ENCODE measurements at places on chromosomes 1 and 21.

- DNase-seq, result no peak
These were observed 70.9 kb upstream of the COL6A1 start for GRCh38 chr21:45910548-45911221.

DNA sequence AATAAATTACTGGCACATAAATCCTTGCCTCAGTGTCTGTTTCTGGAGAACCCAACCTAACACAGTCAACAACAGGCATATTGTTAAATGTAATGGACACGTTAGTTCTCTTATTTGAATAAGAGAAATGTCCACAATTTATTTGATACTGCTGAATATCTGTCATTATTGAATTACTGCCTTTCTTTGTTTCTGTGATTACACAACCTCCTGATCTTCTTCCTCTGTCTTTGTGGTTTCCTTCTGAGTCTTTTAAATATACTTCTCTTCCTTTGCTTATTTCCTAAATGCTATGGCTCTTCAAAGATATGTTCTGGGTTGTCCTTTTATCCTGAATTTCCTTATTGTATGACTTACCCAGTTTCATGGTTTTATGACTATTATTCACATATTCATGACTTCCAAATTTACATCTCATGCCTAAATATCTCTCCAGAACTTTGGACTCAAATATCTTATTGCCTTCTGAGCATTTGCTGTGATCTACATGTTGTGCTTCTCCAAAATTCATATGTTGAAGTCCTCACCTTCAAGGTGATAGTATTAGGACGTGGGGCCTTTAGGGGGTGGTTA lies 39.9 kb downstream of the MSH4 start:
- DNase-seq, result no peak

DNA sequence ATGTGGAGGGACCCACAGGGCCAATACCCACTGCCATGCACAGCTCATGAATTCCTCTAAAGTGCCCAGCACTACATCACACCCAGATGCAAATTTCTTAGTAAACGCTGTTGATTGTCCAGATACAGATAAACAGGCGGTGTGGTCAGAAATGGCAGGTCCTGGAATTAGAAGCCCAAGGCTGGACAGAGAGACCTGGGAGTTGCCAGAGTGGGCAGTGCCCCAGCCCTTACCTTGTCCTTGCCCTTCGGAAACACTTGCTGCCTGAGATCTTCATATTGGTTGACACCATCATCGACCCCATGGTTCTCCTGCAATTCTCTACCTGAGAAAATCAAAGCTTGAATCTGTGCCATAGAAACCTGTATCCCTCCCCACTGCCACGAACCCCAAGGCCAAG lies 149.3 kb upstream of the ETV3 start:
- no peak for DNase-seq

GRCh38 chr1:62790716-62791115 lies 6.8 kb downstream of the ATG4C start:
- DNase-seq, result no peak

DNA sequence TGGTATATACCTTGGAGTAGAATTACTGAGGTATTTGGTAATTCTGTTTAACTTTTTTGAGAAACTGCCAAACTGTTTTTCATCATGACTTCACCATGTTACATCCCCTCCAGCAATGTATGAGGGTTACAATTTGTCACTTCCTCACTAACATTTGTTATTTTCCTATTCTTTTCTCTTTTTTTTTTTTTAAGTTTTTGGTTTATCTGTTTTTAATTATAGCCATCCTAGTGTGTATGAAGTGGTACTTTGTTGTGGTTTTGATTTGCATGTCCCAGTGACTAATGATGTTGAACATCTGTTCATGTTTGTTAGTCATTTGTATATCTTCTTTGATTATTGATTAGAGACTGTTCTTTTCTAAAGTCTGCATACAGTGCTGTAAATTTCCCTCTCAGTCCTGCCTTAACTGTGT lies 147.3 kb downstream of the HS2ST1 start:
- no peak for DNase-seq

DNA sequence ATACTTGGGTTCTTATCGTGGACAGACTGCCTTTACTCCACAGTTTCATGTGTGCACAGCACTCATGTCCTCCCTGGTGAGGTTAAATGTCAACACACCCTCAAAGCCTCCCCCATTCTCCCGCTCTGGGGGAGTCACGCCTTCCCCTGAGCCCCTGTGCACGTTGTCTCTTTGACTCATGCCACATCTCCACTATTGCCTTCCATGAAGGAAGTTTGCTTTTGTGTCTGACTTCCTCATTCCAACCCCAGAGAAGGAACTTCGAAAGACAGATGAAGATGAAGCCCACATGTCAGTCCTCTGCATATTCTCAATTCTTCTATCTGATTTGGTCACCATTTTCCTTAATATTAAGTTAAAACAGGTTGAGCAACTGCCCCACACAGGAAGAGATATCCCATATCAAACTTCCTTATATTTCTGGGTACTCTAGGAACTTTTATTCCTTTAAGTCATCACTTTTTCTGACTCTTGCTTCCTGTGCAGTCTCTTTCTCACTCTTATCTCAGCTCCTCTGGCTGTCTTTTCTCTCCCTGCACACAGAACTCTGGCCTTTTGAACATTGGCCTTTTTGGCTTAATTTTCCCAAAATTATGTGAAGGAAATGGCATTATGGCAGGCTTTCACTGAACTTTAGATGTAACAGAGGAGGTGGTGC lies 41.5 kb downstream of the C4BPA start:
- DNase-seq, result no peak

- no peak for DNase-seq
These were observed 182.4 kb downstream of the SMYD3 start for GRCh38 chr1:246324711-246325110.

- no peak for DNase-seq
These were observed 33.3 kb upstream of the TDRD10 start for GRCh38 chr1:154468535-154469250.

DNA sequence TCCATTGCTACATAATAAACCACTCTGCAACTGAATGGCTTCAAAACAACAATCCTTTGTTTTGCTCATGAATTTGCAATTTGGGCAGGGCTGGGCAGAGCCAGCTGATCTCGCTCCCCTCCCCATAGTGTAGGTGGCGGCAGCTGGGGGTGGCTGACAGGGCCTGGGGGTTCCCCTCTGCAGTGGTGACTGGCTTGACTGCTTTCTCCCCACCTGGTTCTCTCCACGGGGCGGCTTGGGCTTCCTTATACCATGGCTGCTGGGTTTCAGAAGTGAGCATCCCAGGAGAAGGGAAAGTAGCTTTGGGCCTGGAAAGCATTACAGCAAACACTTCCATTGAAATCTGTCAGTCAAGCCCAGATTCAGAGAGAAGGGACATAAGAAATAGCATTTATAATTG lies 129.7 kb upstream of the ZBTB40 start:
- DNase-seq, result no peak

- DNase-seq, result no peak
These were observed 29.1 kb upstream of the F13B start for GRCh38 chr1:197096137-197096536.

GRCh38 chr1:15424981-15425380 lies 13.3 kb upstream of the CTRC start:
- DNase-seq, result no peak

DNA sequence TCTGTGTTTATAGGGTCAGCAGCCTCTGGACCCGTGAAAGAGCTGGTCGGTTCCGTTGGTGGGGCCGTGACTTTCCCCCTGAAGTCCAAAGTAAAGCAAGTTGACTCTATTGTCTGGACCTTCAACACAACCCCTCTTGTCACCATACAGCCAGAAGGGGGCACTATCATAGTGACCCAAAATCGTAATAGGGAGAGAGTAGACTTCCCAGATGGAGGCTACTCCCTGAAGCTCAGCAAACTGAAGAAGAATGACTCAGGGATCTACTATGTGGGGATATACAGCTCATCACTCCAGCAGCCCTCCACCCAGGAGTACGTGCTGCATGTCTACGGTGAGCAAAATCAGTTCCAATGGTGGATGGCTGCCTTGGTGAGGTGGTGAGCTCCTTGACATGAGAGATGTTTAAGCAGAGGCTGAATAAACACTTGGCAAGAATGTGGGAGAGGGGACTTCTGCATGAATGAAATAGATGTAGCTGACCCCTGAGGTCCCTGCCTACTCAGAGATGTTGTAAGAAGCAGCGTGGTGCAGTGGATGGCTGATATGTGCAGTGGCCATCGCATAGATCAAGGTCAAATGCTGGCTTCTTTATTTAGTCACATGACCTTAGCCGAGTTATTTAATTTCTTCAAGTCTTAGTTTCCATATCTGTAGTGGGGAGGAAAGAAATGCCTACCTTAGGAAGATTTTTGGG lies 9.3 kb downstream of the SLAMF7 start:
- no peak for DNase-seq

GRCh38 chr21:33391656-33392055 lies 11.6 kb upstream of the IFNGR2 start:
- DNase-seq, result no peak

DNA sequence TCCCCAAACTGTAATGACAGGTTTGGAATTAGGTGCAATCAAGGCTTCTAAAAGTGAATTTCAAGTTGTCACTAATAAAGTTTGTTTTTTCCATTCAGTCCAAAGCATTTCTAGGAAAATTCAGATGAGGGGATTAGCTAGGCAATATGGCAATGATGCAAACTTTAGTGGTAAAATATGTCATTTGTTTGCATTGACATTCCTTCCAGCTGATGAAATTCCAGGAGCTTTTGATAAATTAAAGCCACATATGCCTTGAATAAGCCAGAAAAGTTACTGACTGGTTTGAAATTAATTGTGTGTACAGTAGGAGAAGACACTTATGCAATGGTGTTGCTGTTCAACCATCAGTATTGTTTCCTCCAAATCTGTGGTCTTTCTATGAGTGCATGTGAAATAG lies 57.8 kb downstream of the MROH9 start:
- DNase-seq, result no peak

GRCh38 chr1:81232420-81232819 lies 568.3 kb upstream of the ADGRL2 start:
- DNase-seq, result no peak

DNA sequence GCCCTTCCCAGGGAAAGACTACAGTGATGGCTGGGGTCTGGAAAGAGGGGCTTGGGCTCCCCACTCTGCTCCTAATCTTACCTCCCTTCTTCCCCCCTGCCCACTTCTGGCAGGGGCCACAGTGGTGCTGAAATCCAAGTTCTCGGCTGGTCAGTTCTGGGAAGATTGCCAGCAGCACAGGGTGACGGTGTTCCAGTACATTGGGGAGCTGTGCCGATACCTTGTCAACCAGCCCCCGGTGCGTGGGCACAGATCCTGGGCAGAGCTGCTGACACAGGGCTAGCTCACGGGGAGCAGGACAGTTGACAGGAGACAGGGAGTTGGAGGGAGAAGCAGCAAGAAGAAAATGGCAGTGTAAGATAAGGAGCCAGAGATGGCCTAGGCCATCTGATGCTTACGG lies 2.4 kb downstream of the SLC27A3 start:
- no peak for DNase-seq

GRCh38 chr1:54051933-54052430 lies 1.0 kb downstream of the TMEM59 start:
- no peak for DNase-seq
